ENCODE measurements at places on chromosomes 5 and 9.

GRCh38 chr5:101580591-101580990 lies 677.5 kb upstream of the ST8SIA4 start:
- peak; percentile 48 for DNase-seq

DNA sequence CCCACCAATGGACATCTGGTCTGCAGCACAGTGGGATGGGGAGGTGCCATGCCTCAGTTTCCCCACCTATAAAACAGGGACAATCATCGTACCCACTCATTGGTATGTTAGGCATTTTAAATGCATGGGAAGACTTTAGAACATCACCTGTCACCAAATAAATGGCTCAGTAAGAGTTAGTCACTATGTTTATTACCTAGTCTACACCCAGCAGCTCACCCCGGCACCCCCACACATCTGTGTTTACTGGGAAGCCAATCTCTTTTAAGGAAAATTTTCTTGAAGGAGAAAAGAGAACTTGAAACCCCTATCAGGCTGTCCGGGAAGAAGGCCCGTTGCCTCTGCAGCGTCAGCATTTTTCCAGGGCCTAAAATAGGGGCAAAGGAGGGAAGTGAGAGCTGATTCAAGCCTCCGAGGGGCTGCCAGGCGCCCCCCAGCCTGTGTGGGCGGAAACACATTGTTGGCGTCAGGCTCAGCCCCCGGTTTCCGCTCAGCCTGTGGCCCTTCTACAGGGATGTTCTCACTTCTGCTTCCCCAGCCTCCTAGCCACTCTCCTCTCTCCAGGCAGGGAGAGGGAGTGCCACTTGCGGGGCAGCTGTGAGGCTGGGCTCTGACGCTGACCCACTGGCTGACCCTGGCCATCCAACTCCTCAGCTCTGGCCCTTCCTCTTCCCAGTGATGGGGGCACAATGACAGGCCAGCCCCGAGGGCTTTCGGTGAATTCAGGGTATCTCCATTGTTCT lies 4.6 kb downstream of the CSF1R start:
- no peak for DNase-seq

GRCh38 chr5:53508125-53508524 lies 27.7 kb downstream of the FST start:
- DNase-seq, result no peak

DNA sequence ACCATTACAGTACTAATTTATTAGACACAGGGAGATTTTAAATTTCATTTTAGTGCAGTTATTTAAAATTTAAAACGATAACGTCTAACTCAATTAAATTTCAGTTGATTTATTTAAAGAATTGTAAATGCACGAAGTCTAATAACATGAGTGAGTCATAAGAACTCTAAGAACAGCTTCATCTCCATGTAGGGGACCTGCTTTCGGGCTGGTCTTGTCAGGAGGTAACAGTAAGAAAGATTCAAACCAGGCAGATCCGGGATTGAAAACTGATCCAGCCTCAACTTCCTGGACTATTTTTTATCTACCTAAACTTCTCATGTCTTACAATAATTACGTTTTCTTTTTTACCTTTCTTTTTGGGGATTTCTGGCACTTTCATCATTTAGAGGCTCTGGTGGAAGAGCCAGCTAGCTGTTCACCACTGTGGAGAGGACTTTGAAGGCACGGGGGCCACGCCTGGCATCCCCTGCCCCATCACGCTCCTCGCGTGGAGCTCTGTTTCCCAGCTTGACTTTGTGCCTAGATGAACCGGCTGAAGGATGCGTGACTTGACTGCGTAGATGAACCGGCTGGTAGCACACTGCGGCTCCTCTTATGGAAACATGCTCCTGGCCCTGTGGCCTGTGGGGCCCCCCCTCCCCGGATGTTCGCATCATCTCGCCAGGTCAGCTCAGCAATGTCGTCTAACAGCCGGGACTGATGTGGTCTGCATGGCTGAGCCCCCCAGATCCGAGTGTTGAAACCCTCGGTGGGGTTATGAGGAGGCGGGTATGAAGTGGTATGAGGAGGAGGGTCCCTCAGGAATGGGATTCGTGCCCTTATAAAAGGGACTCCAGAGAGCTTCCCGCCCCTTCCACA lies 26.0 kb downstream of the NDUFS6 start:
- no peak for DNase-seq

DNA sequence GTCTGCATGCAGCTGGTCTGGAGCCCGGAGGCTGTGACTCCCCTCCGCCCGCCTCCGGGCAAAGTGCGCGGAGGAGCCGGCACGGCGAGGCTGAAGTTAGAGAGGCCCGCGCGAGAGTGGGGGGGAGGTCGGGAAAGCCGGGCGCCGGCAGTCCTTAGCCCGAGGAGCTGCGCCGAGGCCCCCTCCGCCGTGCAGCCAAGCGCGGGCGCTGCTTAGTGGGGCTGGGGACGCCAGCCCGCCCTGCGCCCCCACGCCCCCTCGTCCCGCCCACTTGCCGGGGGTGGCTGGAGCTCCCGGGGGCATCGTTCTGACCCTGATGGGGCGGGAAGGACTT lies 403 bp downstream of the NINJ1 start:
- DNase-seq, result peak; percentile 28

DNA sequence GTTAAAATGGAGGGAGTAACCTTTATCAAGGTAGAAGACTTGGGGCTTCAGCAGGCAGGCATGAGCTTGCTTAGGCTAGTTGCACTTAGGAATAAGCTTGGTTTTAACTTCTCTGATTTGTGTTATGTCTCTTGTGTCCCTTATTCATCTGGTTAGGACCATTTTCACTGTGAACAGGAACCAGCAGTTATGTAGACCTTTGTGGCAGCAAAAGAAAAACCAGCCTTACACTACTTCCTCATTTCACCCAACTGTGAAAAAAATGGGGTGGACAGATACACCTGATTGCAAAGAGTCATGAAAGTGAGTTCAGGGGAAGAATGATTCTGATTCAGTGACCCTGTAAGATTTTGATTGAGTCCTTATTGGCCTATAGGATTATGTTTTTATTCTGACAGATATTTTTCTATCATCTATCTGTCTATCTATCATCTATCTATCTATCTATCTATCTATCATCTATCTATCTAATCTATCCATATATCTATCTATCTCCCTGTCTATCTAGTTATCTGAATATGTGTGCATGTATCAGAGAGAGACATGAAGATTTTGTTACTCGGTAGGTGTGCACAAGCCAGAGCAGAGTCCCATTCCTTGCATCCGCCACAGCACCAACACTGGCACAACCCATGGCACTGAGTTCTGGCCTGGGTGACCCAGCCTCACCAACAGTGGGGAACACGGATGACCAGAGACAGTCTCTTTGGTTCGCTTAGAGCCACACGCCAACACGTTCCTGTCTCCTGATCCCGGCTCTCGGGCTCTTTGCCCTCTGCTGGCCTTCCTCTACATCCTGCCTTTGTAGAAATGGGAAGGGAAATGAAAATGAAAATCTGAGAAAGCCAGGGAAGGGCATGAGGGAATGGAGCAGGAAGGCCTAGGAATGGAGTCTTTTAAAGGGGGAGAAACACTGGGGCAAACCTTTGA lies 1.3 kb upstream of the ZNF366 start:
- no peak for DNase-seq

DNA sequence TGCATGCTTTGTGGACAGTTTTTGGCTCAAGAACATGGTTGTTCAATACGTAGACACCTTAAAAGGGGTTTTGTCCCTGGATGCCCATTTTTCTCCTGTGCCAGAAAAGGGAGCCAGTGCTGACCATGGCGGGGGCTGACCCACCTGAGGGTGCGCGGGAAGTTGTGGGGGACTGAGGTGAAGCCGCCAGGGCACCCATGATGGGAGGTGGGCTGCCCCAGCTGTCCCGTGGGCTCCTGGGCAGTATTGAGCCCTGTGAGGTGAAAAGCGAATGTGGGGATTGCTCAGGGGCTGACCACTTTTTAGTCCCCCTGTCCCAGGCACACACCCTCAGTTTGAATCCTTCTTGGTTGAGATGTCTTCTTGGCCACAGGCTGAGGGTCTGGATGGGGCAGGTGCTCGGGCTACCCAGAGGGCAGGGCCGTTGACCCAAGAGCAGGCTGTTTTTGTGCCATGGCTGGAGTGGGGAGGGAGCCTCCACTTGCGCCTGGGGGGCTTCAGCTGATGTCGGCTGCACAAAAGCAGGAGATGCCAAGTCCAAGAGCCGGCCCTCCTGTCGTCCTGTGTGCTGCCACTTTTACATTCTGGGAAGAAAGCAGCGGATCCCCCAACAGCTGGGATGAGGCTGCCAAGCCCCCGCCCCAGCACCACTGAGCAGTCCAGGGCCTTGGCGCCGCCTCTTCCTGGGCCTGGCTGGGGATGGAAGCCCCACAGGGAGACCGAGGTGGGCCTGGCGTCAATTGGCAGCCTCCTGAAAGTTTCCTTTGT lies 120.1 kb downstream of the WNK2 start:
- no peak for DNase-seq

GRCh38 chr9:90074316-90074962 lies 469.6 kb downstream of the GADD45G start:
- DNase-seq, result no peak

GRCh38 chr5:85813146-85813545 lies 804.6 kb upstream of the COX7C start:
- no peak for DNase-seq

DNA sequence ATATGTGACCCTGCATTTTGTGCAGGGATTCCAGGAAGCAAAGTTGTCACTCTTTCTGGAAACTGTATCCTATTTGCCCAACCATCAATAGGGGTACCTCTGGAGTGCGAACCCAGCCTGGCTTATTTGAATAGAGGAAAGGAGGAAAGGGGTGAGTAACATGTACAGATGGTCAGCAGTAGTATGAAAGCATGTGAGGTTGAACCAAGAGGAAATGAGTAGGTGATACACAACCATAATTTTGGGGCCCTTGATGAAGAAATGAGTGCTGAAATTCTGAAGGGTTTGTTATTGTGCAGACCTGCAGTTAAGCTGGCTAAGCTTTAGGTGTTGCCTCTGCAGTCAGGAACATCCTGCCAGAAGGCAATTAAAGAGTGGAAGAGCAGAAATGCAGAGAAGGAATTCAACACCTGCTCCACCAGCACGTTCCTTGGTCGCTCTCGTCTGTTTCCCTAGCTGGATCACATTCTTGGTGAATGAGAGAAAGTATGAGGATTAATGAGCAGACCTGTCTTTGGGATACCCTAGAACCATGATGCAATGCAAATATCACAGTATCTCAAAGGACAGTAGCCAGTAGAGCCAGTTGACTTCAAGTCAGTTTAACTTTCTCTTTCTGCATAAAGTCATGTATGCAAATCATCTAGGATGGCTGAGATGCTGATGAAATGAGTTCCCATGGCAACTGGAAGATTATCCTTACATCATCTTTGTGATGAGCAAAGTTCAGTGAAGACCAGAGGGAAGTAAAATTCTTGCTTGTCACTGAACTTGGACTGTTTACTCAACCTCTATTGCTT lies 13.2 kb upstream of the IL12B start:
- no peak for DNase-seq

GRCh38 chr5:81007637-81008027 lies 47.5 kb downstream of the RASGRF2 start:
- no peak for DNase-seq

GRCh38 chr5:5298841-5299541 lies 123.5 kb upstream of the ICE1 start:
- no peak for DNase-seq

DNA sequence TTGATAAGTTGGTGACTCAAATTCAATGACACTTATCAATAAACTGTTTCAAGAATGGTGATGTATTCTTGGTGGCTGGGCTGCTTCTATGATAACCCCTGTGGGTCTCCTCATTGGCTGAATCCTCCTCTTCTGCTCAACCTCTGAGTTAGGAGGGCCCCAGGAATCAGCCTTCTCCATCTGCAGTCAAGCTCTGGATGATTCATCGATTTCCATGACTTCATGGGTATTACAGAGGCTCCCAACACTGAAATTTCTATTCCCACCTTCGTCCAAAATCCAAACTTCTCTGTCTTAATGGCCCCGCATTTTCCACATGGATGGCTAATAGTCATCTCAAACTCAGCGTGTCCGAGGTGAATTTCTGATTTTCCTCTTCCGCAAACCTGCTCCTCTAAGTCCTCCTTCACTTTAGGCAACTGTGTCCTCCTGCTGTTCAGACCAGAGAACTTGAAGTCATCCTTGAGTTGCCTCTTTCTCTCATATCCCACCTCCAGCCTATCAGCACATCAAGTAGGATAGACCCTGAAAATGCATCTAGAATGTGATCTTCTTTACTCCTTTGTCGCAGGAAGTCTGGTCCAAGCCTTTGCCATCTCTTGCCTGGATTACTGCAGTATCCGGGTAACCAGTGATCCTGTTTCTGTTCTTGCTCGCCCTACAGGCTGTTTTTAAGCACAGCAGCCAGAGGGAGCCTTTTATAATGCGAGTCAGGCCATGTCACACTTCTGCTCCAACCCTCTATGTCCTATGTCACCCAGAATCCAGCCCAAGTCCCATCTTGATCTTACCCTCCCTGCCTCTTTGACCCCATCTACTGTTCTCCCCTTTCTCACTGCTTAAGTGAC lies 41.4 kb upstream of the IL7R start:
- no peak for DNase-seq

- no peak for DNase-seq
These were observed 142.9 kb downstream of the DIRAS2 start for GRCh38 chr9:90499761-90500160.

DNA sequence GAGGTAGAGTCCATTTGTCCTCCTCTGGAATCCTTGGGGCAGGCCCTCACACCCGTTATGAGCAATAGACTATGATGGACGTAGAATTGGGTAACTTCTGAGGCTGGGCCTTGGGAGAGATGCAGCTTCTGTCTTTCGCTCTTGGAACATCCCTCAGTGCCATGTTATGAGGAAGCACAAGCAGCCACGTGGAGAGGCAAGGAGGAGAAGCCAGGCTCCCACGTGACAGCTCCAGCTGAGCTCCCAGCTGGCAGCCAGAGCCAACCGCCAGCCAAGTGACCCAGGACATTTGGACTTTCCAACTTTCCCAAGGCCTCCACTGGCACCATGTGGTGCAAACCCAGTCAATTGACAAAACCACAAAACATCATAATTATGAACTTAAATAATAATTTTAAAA lies 43.0 kb upstream of the BOD1 start:
- DNase-seq, result no peak

DNA sequence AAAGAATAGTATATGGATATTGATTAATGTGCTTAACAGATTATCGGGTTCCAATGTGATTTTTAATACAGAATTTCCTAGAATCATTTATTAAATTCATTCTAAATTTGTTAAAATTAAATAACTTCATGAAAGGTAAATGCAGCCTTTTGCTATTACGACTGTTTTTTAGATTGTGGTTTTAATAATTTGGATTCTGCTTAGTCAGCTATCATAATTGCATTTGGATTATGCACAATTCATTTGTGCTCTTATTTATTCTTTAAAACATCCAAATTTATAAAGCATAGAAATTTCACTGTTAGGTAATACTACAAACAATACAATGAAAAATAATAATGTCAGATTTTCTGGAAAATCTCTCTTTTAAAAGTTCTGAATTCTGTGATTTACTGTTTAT lies 1598.5 kb downstream of the EFNA5 start:
- no peak for DNase-seq

- no peak for DNase-seq
These were observed 92.9 kb upstream of the PIK3R1 start for GRCh38 chr5:68122439-68123328.

GRCh38 chr9:129139993-129140396 lies 28.8 kb downstream of the PTPA start:
- peak; percentile 99 for DNase-seq

- DNase-seq, result no peak
These were observed 111.1 kb downstream of the ARRDC3 start for GRCh38 chr5:91271999-91272398.

Measured in HS-5 (cell line).